ENCODE measurements at places on chromosomes 4 and X.

DNA sequence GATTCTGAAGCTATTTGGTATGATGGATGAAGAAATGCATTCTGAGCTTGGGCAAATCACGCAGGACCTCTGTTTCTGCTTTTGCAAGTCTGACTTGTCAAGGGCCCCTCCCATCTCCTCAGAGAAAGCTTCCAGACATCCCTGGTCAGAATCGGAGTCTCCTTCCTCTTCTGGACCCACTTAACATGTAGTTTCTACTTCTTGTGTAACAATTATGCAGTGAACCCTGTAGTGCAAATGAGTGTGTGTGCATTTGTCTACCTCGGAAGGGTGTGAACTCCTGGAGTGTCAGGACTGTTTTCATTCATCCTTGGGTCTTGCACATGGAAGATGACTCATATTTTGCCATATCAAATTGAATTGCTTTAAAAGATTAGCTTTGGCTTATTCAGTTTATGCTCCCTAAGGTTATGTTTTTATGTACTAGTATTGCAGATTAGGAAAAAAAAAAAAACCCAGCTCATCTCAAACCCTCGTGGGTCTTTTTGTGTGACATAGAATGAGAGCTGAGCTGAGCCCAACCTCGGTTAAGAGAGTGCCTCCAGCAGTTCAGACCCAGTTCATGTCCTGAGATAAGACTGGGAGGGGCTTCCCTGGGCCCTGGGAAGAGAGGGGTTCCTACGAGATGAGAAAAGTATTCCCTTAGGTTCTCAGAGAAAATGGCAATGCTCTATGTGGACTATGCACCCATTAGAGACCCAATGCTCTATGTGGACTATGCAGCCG, 61.1 kb upstream of the RPL34 start:
- DNase-seq = no peak

DNA sequence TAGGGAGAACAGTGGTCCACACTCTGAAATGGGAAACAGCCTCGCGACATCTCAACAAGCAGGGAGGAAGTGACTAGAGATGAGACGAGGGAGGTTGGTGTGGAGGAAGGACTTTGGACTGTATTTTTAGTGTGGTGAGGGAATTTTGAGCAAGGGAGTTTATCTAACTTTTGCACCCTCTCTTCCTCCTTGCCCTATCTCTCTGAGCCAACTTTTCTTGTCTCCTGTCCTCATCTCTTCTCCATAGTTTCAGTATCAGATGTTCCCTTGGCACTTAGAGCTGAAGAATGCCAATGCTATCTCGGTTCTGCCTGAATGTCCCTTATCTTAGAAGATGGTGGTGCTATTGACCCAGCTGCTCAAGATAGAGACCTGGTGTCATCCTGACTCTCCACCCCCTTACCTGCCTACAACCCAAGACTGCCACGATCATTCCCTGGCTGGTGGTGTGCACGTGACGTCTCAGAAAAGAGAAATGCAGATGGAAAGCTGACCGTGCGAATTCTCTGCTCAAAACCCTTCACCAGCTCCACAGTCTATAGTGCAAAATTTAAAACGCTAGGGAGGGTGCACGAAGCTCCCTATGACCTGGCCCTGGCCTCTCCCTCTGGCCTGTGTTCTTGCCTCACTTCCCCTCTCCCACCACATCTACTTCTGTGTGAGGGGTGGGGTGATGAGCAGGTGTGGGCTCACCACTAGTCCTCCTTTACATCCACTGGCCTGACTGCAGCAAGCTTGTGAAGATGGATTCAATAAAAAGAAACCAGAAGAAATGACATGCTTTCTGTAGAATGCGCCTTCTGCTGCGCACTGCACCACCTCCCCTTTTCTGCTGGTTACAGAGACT, 20.9 kb downstream of the MPP1 start:
- DNase-seq = no peak

GRCh38 chr4:28310926-28311325, 1450.3 kb downstream of the STIM2 start:
- DNase-seq = no peak

DNA sequence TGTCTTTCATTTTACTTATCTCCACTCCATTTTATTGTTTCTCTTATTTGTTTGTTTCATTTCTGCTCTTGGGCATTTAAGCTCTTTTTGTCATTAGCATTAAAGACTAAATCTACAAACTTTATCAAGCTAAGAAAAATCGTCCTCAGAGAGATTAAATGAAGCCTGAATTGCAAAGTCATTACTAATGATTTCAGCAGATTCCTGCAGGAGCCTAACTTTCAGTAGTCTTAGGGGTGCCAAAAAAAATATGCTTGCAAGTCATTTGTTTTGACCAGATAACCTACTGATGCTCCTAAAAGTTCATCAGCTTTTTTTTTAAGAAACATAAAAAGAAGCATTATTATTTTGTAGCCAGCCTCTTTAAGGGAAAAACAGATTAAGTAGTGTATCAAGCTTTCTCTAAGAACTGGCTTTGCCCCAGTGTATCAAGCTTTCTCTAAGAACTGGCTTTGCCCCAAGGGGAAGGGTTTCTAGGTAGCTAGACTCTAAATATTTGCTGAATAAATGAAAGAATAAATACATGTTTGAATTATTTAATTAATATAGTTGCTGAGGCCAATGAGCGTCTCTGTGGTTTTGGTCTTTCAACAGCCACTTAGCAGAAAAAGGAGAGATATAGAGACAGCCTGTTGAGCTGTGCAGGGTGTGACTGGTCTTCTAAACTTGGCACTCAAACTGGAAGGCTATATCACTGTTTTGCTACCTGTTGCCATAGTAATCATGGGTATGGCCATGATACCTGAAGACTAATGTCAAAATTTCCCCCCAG, 174.2 kb downstream of the BTC start:
- DNase-seq = no peak

All from AG04449 (cell line).